Smooth muscle cell of the umbilical artery (primary cell): ENCODE measurements at places on chromosomes 16 and 17. TPM values are rescaled to one million over a fixed set of nuclear protein-coding genes. Genes with fewer than 3 reads are reported as not detected.

ZFHX3 gene
- total RNA-seq = 4.8 and 11.3 TPM in 2 replicates

KRT16 gene
- not detected in 2 replicates for total RNA-seq

MPO gene
- 0.09 TPM in 1 of 2 replicates, not detected in the other for total RNA-seq

RAPGEFL1 gene
- 1.8 and 3.0 TPM in 2 replicates for total RNA-seq

NACA2 gene
- not detected in 2 replicates for total RNA-seq

ODAD4 gene
- 0.30 and 0.37 TPM in 2 replicates for total RNA-seq

CSH1 gene
- not detected in 2 replicates for total RNA-seq

TMC8 gene
- total RNA-seq = not detected in 2 replicates

MT4 gene
- total RNA-seq = not detected in 2 replicates

MLKL gene
- total RNA-seq = 8.3 and 16.7 TPM in 2 replicates

ITGAD gene
- not detected in 2 replicates for total RNA-seq

ZPBP2 gene
- total RNA-seq = not detected in 2 replicates

LITAFD gene
- total RNA-seq = not detected in 2 replicates

KRT14 gene
- total RNA-seq = 0.46 TPM in 1 of 2 replicates, not detected in the other

SPATA32 gene
- not detected in 2 replicates for total RNA-seq

ALDOC gene
- total RNA-seq = 139 and 187 TPM in 2 replicates

CEMP1 gene
- 0.09 TPM in 1 of 2 replicates, not detected in the other for total RNA-seq

SCGB1C2 gene
- not detected in 2 replicates for total RNA-seq

SPDYE4 gene
- not detected in 2 replicates for total RNA-seq
